CD4-positive, alpha-beta memory T cell (primary cell): ENCODE measurements at places on chromosomes 12 and 14.

DNA sequence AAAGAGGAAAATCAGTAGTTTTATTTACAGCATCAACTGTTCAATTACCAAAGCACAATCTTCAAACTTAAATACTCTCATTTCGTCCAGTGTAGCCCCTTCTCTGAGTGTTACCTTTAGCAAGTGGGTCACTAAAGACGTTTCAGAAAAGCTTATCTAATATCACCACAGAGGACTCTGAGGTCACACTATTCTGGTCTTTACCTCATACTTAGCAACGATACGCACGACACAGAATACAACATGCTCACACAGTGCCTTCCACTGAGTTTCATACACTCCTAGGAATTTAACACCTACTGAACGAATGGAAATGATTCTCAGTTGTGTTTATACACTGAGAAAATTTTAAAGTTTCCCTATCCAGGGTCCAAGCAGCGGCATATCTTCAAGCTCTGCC is 2.0 kb downstream of the SYT10 start:
- DNase-seq, result no peak

GRCh38 chr14:75439989-75440388 is 12.2 kb downstream of the JDP2 start:
- no peak for DNase-seq

- no peak for DNase-seq
These were observed 267.8 kb downstream of the KTN1 start for GRCh38 chr14:55847766-55848165.

GRCh38 chr14:59331217-59331616 is 134.0 kb downstream of the GPR135 start:
- DNase-seq, result no peak

GRCh38 chr12:11941606-11942337 is 129.0 kb upstream of the BCL2L14 start:
- DNase-seq, result no peak

GRCh38 chr12:113203852-113204760 is 17.2 kb upstream of the TPCN1 start:
- no peak for DNase-seq

DNA sequence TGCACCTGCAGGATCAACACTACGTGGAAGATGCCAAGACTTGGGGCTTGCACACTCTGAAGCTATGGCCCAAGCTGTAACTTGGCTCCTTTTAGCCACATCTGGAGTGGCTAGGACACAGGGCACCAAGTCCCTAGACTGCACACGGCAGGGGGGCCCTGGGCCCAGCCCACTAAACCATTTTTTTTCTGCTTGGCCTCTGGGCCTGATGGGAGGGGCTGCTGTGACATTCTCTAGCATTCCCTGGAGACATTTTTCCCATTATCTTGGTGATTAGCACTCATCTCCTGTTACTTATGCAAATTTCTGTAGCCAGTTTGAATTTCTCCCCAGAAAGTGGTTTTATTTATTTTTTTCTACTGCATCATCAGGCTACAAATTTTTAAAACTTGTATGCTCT is 1080.7 kb downstream of the LRFN5 start:
- DNase-seq, result no peak

- DNase-seq, result no peak
These were observed 24.8 kb upstream of the GPR68 start for GRCh38 chr14:91269076-91269991.

DNA sequence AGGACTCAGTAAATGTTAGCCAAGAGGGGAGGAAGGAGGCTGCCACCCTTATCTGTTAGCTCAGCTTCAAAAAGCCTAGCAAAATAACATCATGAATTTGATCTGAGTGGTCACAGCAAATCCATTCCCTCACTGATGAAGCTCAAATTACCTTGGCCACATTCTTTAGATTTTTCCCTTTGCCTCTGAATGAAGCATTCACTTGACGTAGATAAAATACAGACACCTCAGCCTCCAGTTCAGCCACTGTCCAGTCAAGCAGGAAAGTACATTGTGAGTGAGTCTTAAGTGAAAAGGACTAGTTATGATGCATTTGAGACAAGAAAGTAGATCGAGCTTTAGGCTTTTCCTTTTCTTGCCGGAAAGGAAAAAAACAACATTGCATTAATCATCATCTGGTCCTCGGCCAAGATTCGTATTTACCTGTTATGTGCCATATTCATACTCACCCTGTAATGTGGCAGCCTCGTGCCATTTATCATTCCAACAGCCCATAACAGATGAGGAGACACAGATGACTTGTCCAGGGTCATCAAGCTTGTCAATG is 146.5 kb downstream of the ETV6 start:
- no peak for DNase-seq

DNA sequence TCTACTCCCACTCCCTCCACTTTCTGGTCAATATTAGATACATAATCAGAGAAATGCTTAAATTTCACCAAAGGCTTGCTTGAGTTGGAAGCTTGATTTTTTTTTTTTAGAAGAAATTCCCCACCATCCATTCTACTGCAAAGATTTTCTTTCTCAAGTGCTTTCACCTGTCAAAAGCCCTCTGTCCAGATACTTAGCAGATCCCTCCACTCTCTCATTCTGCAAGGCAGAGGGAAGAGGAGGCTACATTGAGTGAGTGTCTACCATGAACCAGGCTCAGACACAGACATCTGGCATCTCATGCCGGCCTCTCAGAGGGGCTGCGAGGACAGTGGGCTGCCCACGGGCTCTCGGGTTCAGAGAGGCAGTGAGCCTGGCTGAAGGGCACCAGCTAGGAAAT is 127.6 kb upstream of the GSC start:
- no peak for DNase-seq

DNA sequence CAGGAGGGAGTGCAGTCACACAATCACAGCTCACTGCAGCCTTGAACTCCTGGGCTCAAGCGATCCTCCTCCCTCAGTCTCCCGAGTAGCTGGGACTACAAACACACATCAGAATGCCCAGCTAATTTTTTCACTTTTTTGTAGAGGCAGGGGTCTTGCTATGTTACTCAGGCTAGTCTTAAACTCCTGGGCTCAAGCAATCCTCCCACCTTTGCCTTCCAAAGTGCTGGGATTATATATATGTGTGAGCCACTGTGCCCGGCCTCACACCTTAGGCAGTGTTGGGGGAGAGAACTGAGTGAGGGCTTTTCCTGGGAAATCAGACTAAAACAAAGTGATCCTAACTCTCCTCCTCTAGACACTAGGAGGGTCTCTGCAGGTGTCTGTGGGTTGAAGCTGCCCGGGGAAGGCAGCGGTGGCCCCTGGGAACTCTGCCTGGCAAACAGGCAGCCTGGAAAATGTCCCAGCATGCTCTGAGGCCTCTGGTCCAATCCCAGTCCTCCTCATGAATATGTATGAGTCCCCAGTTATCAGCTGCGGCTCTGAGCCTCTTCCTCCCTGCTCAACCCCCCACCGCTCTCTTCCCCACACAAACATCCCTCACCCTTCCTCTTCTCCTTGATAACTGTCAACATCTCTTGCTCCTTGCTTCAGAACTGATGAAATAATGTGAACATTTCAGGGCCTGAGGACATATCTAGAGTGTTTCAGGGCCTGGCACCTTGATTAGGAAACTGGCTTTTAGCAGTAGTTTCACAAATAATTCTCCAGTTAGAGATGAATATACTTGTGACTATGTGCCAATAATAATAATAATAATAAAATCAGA is 7.9 kb upstream of the NAA25 start:
- DNase-seq, result no peak

DNA sequence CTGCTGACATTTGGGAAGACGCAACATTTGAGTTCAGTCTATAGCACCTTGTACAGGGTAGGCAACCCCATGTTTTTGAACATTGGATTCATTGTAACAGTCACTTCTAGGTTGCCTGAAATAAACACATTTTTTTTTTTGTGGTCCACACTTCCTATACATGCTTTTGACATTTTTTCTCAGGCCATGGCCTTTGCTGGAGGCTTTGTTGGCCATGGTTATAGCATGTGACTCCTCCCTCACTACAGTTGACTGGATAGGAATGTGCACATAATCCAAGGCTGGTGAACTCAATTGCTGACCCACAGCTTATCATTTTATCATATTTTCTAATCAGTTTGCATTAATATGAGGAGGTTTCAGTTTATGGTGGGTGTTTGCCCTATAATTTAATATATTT is 60.6 kb downstream of the TMEM117 start:
- DNase-seq, result no peak

GRCh38 chr14:72646861-72647528 is 246.9 kb downstream of the DPF3 start:
- no peak for DNase-seq
